Activated CD8-positive, alpha-beta T cell treated with anti-CD3 and anti-CD28 coated beads for 36 hours (primary cell): ENCODE measurements at places on chromosomes 1 and 21. TPM values are rescaled to one million over a fixed set of nuclear protein-coding genes. Genes with fewer than 3 reads are reported as not detected.

EPHA10 gene
- total RNA-seq, result not detected

GRCh38 chr21:25735646-25736597, 1.1 kb downstream of the GABPA start:
- H3K27me3 ChIP-seq, result no peaks in the 10 kb centered on the region
- peaks cover 21% of the 10 kb centered on the region for H3K36me3 ChIP-seq
- H3K27ac ChIP-seq, result peak overlapping the region; percentile 100
- H3K4me3 ChIP-seq, result peak overlapping the region; percentile 91
- H3K4me1 ChIP-seq, result peaks cover 49% of the 10 kb centered on the region
- peak; percentile 83 for DNase-seq

DNA sequence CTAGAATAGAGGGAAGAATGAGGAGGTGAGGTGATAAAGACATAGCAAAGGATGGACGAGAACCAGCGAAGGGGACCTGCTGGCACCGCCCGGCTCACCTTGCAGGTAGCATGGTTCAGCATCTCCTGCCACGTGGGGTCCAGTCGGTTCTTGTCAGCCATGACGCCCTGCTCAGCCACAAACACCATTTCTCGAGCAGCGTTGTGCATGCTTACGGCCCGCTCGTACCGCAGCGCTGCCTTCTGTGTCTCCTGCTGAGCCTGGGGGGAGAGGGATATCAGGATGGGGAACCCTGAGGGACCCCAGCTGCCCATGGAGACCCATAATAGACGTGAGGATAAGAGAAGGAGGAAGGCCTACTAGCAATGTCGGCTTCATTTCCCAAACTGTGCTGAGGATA, 11.4 kb downstream of the SH3BP5L start:
- H3K27me3 ChIP-seq, result no peaks in the 10 kb centered on the region
- H3K27ac ChIP-seq, result no peak overlapping the region
- DNase-seq, result no peak
- H3K4me1 ChIP-seq, result peaks cover 22% of the 10 kb centered on the region

CD1B gene
- not detected for total RNA-seq

ARHGAP30 gene
- 174 TPM for total RNA-seq

DNA sequence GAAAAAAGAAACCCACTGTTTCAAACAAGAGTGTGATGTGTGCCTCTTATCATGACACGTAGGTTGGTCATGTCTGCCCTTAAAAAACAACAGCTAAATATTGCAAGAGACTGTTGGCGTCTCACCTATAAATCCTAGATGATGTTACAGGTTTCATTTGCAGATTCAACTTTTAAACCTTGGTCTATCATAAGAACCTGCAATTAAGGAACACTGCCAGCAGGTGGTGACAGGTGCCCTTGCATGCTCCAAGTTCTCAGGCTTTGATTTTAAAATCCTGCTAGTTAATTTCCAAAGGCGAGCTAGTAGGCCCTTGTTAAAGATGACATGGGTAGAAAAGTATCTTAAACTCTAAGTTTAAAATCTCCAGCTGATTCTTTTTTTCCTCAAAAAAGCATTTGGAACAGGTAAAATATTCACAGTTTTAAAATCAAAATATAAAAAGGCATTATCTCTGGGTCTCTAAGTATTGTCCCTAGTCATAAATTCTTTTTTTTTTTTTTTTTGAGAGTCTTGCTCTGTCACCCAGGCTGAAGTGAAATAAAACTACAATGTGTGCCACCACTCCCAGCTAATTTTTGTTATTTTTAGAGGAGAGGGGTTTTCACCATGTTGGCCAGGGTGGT, 39.1 kb downstream of the CLSTN1 start:
- H3K27ac ChIP-seq, result no peak overlapping the region
- peaks cover 3% of the 10 kb centered on the region for H3K36me3 ChIP-seq
- H3K4me1 ChIP-seq, result peaks cover 28% of the 10 kb centered on the region
- no peak overlapping the region for H3K4me3 ChIP-seq

DNA sequence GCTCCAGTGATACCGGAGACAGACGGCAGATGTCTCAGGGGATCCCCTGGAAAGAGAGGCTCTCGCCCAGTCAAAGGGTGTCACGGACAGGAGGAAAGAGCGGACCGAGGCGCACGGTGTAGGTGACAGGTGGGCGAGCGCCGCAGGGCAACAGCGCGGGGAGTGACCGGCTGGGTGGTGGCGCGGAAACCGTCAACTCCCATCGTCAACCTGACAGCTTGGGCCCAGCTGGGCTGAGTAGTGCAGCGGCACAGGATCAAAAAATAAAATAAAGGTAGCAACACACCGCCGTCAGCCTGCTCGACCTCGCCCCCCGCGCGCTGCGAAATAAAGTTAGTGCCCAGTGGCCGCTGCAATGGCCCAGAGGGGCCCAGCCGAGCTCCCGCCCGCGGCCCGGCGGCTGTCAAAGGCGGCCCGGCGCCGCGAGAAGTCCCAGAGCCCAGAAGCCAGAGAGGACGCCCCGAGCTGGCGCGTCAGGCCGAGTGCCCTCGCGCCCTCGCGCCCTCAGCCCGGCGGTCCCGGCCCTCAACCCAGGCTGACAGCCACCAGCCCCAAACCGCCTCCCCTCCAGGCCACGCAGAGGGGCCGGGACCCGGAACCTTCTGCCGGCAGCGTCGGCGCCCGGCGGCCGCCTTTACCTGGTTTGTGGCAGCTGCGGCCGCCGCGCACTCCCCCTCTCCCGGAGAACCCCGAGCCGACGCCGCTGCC, at the start of gene LYST:
Gene LYST (minus strand): TSS at position 702 of the 708 bp plus-strand sequence. CDS start 36,489 bp downstream, outside the sequence.
- peak; percentile 76 for DNase-seq
- H3K27ac ChIP-seq, result peak within 1 kb of the TSS; percentile 97
- peaks cover 49% of the 10 kb centered on the region for H3K36me3 ChIP-seq
- no peaks in the 10 kb centered on the region for H3K27me3 ChIP-seq
- H3K4me1 ChIP-seq, result peaks cover 40% of the 10 kb centered on the region

SPRR2A gene
- not detected for total RNA-seq
